ENCODE measurements at places on chromosomes 2 and 18. TPM values are rescaled to one million over a fixed set of nuclear protein-coding genes. Genes with fewer than 3 reads are reported as not detected.

SLC38A11 gene
- total RNA-seq: not detected

TMEM247 gene
- not detected for total RNA-seq

ALKAL2 gene
- total RNA-seq: 1.0 TPM

RAX gene
- total RNA-seq: not detected

SPP2 gene
- not detected for total RNA-seq

KCNK3 gene
- total RNA-seq: 21.7 TPM

CROCC2 gene
- not detected for total RNA-seq

ARHGAP25 gene
- 1.4 TPM for total RNA-seq

NXPH2 gene
- 0.83 TPM for total RNA-seq

ABCB6 gene
- total RNA-seq: 49.4 TPM

COL4A4 gene
- total RNA-seq: 0.05 TPM

CREG2 gene
- total RNA-seq: 1.3 TPM

SERPINB13 gene
- total RNA-seq: not detected

SLC16A14 gene
- 4.4 TPM for total RNA-seq

IGFBP2 gene
- total RNA-seq: 208 TPM

SLC23A3 gene
- 1.1 TPM for total RNA-seq

WDR12 gene
- 53.5 TPM for total RNA-seq
